ENCODE measurements at places on chromosomes 7 and 10.

DNA sequence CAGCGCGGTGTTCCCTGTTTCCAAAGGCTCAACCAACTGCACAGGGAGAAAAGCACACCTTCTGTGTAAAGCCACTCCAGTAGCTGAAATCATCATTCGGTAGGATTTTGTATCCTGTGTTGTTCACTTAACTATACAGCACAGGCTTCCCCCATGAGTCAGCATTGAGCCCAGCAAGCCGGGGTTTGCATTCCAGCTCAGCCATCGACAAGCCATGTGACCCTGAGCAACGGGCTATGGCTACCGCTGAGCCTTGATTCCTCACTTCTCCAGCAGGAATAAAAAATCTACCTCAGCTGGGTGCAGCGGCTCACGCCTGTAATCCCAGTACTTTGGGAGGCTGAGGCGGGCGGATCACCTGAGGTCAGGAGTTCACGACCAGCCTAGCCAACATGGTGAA, 44.1 kb upstream of the ATP6V0A4 start:
- no peak for DNase-seq

GRCh38 chr10:70192326-70192968, 22.1 kb upstream of the SAR1A start:
- DNase-seq: no peak

DNA sequence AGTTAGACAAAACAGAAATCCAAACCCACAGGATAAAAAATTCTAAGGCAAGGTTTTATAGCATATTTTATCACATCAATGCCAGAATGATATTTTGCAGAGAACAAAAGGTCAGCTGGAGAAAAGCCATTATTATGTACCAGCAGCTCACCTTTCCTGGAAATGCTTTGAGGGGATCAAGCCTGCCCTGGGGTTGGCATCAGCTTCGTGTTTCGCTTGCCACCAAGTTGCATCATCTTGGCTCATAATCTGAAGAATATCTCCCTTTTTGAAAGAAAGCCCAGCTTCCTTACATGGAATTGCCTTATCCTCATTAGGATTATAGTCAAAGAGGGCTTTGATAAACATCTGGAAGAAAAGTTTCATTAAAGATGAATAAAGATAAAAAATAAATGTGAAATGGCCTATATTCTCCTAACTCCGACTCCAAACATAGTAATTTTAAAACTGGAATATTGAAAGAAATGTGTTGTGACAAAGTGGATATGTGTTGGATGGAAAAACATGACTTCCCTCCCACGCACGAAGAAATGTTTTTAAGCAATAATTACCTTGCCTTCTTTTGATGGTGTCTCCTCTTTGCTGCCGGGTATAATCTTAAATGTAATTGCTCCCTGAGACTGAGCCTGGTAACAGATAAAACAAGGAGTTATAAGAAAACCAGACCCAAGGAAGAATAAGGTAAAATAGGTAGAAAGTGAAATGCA, 121.3 kb upstream of the ODAD2 start:
- DNase-seq: no peak

DNA sequence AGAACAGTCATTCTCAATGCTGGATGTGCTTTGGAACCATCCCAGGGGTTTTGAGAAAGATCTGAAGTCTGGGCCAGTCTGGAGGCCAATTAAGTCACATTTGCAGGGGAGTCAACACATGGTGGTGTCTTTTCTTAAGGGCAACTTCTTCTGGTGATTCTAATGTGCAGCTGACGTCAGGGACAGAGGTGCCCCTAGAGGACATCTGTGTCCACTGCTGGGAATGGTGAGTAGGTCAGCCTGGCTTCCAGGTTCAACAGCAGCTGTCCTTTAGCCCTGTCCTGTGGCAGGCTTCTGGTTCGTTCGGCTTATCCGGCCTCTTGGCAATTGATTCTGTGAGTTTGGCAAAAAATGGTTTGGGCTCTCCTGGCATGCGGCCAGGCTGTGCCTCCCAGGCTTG, 269.7 kb upstream of the HABP2 start:
- DNase-seq: no peak

DNA sequence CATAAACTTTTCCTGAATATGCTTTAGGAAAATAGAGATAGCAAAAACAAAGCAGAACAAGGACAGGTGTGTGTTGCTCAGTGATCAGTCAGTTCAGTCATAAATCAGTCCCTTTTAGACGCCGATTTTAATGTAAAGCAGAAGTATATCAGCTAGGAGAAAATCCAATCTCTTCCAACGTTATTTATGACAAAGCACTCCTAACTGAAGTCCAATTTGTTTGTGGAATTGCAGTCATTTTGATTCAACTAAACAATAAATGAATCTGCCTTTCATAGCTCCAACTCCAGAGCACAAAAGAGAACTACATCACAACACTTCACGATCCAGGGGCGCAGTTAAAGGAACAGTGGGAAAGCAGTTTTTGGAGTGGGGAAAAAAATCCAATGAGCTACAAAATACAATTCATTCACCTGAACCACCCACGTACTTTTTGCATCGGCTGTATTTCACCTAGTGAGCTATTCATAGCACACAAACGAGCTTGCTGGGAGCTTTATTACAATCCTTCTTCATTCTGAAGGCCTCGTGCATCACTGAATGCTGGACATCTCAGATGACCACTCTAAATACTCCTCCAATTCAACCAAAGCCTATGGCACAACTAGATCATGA, 151.3 kb downstream of the LRRN3 start:
- DNase-seq: no peak

GRCh38 chr7:73976761-73977618, 51.0 kb upstream of the ELN start:
- no peak for DNase-seq

- no peak for DNase-seq
These were observed 134.3 kb downstream of the VIPR2 start for GRCh38 chr7:159010411-159010810.

- DNase-seq: no peak
These were observed 33.2 kb downstream of the TACR2 start for GRCh38 chr10:69383558-69383957.

GRCh38 chr10:79331709-79332108, 15.6 kb upstream of the PPIF start:
- no peak for DNase-seq

- no peak for DNase-seq
These were observed 62.8 kb downstream of the PRTFDC1 start for GRCh38 chr10:24889639-24890038.
